Activated naive CD8-positive, alpha-beta T cell treated with anti-CD3 and anti-CD28 coated beads, Interleukin-2, amount 50 U/mL, for 24 hours (primary cell): ENCODE measurements at places on chromosomes 4 and X.

- DNase-seq: no peak
These were observed 52.2 kb downstream of the APOO start for GRCh38 chrX:23855569-23855968.

DNA sequence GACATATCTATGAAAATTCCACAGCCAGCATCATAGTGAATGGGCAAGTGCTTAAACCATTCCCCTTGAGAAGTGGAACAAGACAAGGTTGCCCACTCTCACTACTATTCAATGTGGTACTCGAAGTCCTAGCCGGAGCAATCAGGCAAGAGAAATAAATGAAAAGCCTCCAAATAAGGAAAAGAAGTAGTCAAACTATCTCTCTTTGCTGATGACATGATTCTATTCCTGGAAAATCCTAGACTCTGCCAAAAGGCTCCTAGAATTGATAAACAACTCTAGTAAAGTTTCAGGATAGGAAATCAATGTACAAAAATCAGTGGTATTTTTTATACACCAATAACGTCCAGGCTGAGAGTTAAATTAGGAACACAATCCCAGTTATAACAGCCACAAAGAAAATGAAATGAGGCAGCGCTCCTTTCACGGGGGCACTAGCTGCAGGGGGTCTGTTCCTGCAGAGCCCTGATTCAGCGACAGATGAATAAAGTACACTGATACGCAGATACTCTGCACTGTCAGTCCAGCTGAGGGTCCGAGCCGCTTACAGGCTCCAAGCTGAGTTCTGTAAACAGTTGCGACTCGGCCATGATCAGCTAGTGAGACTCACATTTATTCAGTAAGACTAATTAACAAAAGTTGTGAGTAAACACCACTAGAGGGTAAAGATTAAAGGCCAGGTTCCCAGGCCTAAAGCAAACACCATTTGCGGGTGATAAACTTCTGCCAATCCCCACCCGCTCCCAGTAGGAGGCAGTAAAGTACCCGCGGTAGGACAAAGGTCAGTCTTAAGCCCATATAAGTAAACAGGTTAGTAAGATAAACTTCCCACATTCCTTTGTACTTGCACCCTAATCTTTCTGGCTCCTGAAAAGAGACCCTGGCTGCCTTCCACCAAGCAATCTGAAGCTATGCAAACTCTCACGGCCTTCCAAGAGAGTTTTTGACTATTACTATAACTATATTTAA lies 290.6 kb upstream of the GRID2 start:
- no peak for DNase-seq

- no peak for DNase-seq
These were observed 802 bp downstream of the ADGRG2 start for GRCh38 chrX:19121466-19121865.

DNA sequence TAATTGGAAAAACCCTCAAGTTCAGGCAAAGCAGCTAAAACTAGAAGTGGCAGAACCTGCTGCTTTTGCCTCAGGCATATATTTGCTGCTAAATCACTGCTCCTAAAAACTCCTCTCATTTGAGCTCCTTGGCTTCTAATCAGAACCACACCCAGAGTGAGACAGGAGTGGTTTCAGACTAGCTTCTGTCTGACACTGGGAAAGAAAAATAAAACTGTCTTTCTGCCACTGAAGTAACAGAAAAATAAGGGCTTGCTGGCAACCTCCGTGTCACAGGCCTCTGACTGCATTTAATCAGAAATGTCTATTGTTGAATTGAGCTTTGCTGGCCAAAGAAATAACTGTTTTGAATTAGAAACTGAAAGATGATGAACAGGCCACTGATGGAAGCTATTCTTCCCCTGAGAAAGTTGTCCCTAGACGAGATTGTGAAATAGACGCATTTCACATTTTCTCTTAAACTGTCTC lies 52.1 kb upstream of the RAP2C start:
- no peak for DNase-seq

GRCh38 chr4:101791182-101791558 lies 640 bp downstream of the BANK1 start:
- peak; percentile 8 for DNase-seq

DNA sequence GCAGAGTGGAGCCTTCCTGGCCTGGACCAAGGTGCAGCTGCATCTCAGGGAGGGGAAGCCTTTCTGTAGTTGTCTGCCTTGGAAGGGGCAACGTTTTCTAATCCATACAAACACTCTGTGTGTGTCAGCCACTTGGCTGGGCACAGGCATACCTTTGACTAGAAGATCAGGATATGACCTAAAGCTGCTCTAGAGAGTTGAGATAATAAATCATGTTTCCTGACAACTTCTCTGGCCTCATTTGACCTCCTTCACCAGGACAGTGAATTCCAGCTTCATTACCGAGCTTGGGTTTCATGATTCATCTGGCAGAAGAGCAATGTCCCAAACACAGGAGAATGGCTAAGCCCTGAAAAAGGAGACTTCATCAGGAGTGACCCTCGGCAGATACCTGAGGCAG lies 89.6 kb upstream of the KIT start:
- DNase-seq: no peak

DNA sequence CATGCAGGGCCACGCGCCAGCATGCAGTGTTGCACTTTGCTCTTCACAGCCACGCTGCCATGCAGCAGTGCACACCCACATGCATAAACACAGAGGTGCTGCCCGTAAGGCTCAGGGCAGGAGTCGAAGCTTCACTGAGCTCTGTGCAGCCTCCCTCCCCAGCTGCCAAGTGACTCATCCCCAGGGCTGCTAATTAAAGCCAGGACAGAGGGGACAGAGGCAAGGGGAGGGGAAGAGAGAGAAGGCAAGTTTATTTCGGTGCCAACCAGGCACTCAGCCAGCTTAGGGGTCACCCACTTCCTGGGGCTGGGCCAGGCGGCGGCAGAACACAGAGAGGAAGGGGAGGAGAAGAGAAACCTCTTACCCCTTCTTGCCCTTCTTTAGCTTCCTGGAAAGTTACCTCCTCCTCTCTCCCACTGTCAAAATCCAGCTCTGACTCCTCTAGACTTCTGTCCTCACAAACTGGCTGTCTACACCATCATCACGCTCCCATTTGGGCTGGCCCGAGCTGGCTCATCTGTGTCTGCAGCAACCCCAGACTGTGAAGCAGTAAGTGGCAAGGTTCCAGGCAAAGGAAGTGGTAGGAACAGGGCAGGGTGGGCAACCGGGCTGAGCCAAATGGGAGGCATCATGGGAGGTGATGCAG lies 6.2 kb upstream of the IQSEC2 start:
- DNase-seq: peak; percentile 22

- peak; percentile 64 for DNase-seq
These were observed 50.8 kb downstream of the PRPS1 start for GRCh38 chrX:107678957-107679740.

DNA sequence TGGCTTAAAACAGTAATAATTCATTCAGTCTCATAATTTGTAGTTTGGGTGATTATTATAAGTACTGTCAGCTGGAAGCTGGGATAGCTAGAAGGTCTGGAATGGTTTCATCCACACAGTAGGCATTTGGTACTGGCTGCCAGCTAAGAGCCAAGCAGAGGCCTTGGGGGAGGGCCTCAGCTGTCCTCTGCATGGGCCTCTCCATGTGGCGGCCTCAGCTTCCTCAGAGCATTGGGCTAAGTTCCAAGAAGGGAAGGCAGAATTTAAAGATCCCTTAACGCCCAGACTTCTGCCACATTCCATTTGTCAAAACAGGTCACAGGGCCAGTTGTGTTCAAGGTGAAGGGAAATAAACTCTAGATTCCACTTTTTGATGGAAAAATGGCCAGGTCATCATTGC lies 93.3 kb downstream of the NEUROG2 start:
- DNase-seq: no peak

DNA sequence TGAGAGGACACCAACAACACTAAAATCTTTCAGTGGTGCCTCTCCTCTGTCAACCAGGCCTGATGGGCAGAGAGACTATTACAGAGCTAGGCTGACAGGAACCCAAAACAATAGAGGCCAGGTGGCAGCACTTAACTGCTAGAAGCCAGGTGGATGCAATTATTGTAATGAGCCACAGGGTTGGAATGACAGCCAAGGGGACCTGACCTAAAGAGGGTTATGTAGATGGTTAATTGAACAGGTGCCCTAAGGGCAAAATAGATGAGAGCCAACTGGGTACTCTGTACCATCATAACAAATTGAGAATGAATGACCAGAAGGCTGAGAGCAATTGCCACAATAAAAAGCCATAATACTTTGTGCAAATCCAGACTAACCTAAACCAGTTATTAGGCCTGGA lies 24.7 kb upstream of the FRAS1 start:
- DNase-seq: no peak

DNA sequence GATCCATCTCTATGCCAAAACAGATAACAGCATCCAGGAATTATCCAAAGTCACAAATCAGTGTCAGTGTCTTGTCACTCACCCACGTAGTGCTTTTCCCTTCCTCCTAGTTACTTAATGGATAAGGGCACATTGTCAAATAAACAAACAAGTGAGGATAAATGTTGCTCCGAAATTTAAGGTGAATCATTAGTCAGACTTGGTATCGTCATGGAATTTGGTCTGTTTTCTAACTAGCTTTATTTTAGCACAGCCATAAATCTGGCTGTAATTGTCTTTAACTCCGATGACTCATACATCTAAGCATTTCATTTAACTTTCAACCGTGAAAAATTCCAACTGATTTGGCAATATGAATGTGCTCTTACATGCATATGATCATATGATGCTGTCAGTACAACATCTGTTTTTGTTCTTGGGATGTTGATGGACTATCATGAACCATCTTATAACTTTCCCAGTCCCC lies 83.3 kb downstream of the SNCA start:
- DNase-seq: no peak

GRCh38 chr4:186227744-186228513 lies 622 bp downstream of the KLKB1 start:
- DNase-seq: no peak

DNA sequence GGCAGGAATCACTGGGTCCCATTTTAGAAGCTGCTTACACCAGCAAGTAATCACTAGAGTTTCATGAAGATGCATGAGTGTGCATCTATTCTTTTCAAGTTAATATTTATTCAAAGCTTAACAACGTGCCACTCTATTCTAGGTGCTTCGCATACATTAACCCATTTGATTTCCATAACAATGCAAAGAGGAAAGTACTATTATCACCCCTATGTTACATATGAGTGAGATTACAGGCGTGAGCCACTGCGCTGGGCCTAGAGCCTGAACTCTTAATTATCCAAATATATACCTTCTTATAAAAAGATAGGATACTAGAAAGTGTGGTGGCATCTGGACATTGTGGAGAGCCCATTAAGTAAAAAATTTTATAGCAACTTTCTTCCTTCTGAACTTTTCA lies 65.4 kb downstream of the CXCL13 start:
- DNase-seq: no peak

DNA sequence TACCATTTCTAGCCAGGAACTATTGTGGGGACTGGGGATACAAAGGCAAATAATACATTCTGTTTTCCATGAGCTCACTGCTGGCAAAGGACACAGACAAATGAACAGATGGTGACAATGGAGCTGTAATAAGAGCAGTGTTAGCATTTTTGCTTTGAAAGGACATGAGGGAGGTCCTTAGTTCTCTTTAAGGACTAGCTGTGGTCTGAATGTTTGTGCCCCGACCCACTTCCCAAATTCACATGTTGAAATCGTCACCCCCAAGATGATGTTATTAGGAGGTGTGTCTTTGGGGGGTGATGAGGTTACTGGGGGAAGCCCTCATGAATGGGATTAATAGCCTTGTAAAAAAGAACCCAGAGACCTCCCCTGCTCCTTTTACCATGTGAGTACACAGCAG lies 30.3 kb downstream of the CCNG2 start:
- DNase-seq: no peak

- DNase-seq: no peak
These were observed 507.9 kb upstream of the LCORL start for GRCh38 chr4:18529482-18529881.

DNA sequence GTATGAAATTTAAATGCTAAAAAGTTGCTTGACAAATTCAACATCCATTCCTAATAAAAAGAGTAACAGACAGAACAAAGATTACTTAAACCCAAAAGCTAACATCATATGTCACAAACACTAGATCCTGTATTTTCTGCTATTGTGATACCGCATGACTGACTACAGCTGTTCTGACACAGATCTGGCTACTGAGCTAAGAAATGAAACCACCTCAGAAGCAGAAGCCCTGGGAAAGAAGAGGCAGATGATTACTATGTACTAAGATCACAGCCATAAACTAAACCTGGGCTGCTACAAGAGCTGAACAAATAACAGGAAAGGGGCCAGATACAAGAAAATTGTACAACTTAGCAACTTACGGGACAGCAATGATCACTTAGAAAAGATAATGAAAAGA lies 9.4 kb downstream of the LETM1 start:
- no peak for DNase-seq

GRCh38 chr4:149370785-149371420 lies 444.7 kb downstream of the IQCM start:
- no peak for DNase-seq

GRCh38 chr4:2947926-2948325 lies 15.3 kb downstream of the NOP14 start:
- DNase-seq: no peak
